IMR-90 (cell line): ENCODE measurements at places on chromosomes 5 and 9. TPM values are rescaled to one million over a fixed set of nuclear protein-coding genes. Genes with fewer than 3 reads are reported as not detected.

DNA sequence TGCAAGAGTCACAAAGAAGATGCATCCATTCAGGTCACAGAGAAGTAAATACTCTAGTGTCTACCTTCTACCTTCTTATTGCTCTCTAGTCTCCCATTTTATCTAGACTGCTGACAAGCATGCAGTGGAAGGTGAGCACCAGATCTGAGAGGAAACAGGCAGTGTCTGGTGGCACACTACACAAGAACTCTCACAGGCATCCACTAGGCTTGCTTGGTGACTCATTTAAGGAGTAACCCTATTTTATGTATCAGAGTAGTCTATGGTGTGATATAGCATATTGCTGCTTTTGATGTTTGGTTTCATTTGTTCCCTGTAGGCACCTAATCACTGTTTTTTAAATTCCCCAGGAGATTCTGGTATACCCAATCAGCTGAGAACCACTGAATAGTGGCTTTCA, 1.6 kb upstream of the THBS4 start:
- H3K36me3 ChIP-seq: no peaks in the 10 kb centered on the region
- peaks cover 51% of the 10 kb centered on the region for H3K27me3 ChIP-seq
- H3K27ac ChIP-seq: no peak overlapping the region
- H3K4me3 ChIP-seq: no peak overlapping the region

The PRUNE2 gene
- total RNA-seq: 1.4 and 1.6 TPM in 2 replicates

The GADD45G gene
- not detected in 2 replicates for total RNA-seq

GRCh38 chr5:68178579-68178978, 37.0 kb upstream of the PIK3R1 start:
- no peak for DNase-seq
- H3K27ac ChIP-seq: no peak overlapping the region
- no peaks in the 10 kb centered on the region for H3K36me3 ChIP-seq
- no peaks in the 10 kb centered on the region for H3K4me1 ChIP-seq

The ADGRV1 gene
- total RNA-seq: under 0.01 TPM in 2 replicates

DNA sequence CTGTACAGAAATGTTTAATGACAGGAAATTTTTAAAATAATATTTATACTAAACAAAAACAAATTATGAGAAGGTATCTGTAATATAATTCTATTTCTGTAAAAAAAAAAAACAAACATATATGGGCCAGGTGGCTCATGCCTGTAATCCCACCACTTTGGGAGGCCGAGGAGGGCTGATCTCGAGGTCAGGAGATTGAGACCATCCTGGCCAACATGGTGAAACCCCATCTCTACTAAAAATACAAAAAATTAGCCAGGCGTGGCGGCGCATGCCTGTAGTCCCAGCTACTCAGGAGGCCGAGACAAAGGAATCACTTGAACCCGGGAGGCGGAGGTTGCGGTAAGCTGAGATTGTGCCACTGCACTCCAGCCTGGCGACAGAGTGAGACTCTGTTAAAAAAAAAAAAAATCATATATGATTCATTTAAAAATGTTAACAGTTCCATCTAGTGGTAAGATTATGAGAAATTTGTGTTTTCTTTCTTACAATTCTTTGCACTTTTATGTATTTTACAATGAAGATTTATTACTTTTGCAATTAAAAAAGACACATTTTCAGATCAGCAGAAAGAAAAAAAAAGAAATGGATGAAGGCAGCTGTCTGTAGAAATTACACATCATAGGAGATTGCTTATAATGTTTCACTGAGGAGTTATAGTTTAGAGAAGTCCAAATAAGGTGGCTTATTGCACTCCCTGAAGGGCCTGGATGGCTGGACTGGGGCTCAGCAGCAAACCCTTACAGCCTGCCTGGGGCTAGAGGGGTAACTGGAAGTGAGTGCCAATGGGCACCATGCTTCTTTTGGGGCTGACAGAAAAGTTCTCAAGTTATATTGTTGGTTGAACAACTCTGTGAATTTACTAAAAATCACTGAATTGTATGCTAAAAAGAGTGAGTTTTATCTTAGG, 20.3 kb downstream of the C9orf153 start:
- H3K4me3 ChIP-seq: no peak overlapping the region
- no peaks in the 10 kb centered on the region; the same call in 1 of the 2 replicates for H3K4me1 ChIP-seq
- DNase-seq: no peak
- H3K27ac ChIP-seq: no peak overlapping the region
- H3K36me3 ChIP-seq: no peaks in the 10 kb centered on the region

DNA sequence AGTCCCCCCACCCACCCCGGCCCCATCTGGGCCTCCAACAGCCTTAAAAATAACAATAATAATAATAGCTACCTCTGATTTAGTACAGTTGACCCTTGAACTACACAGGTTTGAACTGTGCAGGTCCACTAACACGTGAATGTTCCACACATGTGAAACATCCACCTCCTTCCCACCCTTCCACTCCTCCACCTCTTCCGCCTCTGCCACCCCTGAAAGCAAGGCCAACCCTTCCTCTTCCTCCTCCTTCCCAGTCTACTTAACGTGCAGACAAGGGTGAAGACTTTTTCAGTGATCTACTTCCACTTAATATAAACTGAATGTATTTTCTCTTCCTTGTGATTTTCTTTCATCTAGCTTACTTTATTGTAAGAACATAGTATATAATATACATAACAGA, 10.8 kb downstream of the PDGFRB start:
- H3K27me3 ChIP-seq: no peaks in the 10 kb centered on the region
- peak; percentile 21 for DNase-seq
- no peak overlapping the region for H3K4me3 ChIP-seq
- H3K4me1 ChIP-seq: peaks cover 61% of the 10 kb centered on the region
- peaks cover 31% of the 10 kb centered on the region for H3K36me3 ChIP-seq
